ENCODE measurements at places on chromosomes 3 and 15.
A peak's percentile ranks its signal among the peaks of the same experiment; 100 is the strongest.

- no peak for DNase-seq
Observed at GRCh38 chr3:39812537-39812936, 3.1 kb downstream of the MYRIP start.

- DNase-seq = no peak
Observed at GRCh38 chr3:124758851-124759635, 28.8 kb downstream of the UMPS start.

- DNase-seq = no peak
Observed at GRCh38 chr3:7075117-7075516, 214.2 kb downstream of the GRM7 start.

DNA sequence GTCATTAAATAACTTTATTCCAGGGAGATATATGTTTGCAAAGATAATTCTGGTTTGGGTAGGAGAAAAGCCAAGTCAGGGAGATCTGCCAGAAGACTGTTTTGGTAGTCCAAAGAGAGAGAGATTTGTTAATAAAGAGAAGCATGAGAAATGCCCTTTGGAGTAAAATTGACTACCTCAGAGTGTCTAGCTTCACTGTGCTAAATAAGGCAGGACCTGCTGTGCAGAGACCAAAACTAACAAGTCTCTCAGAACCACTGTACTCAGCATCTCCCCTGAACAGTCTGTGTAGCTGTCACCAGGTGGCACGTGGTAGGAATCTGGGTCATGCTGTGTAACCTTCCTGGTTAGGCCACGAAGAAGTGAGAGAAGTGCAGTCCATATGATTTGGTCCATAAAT lies 31.6 kb upstream of the SLC35G2 start:
- no peak for DNase-seq

- DNase-seq = no peak
Observed at GRCh38 chr3:142450189-142450588, 2.4 kb upstream of the XRN1 start.

DNA sequence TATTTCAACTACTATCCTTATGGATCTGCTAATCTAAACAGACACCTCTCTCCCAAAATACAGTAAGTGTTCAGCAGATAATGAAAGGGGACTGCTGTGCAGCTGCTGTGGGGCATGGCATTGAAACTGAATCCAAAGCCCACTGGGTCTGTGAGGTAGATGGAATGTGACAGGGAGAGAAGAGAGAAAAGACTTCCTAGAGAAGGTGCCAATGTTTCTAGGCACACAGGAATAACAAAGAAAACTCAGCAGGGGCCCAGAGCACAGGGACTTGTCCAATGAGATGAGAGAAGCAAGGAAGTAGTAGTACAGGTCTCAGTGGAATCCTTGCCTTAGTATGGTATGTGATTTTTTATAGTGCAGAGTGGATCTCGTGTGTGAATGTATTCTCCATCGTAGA lies 457.8 kb downstream of the IL5RA start:
- no peak for DNase-seq

DNA sequence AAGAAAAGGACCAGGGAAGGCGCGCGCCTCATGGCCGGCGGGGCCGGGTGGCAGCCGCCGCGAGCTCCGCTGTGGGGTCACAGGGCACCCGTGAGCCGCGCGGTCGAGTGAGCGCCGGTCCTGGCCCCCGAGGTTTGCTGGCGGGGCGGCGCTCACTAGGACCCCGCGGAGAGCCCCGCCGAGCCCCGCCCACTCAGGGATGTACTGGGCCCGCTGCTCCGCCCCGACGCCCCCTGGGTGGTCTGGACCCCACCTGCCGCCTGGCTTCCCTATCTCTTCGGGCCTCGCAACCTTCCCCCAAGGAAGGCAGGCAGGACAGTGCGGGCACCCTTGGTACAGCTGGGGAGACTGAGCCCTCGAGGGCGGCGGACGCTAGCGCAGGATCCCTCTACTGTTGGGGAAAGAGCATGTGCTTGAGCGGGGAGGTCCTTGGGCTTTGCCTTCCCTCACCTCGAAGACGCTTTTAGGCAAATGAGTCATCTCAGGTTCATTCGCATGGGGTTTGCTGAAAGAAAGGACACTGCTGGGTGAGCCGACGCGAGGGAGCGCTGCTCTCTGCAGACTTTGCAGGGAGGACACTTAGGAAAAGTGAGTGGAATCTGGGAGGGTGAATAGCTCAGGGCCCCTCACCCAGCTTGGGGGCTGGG lies at the start of gene CHRNB4:
Gene CHRNB4 (minus strand): TSS at position 109 of the 647 bp plus-strand sequence. CDS start 77 bp downstream, at position 32.
- no peak for DNase-seq

DNA sequence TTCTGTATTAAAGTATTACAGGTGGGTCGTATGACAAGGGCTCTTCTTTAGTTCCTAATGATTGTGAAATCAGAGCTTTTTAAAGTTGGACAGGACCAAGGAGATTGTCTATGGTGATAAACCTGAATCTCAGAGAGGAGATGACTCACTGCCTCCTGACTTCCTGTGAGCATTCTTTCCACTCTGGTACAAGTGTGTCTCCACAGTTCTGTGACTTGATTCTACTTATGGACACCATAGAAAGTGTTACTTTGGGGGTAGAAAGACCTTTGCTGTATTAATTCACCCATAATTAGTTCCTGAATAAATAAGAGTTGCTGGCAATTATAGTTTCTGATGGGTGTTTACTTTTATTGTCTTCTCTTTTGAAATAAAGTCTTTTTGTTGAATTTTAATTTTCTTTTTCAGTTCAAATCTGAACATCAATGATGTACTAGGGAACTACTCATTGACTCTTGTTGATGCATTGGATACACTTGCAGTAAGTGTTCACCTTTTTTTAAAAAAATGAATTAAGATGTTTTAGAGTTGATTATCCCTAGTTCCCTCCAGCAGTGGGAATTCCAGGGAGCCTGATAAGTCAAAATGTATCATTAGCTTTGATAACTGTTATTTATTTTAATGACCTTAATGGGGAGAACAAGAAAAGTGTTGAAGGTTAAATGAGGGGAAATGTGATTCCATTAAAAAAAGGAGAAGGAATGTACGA lies 7.4 kb downstream of the EDEM1 start:
- no peak for DNase-seq

DNA sequence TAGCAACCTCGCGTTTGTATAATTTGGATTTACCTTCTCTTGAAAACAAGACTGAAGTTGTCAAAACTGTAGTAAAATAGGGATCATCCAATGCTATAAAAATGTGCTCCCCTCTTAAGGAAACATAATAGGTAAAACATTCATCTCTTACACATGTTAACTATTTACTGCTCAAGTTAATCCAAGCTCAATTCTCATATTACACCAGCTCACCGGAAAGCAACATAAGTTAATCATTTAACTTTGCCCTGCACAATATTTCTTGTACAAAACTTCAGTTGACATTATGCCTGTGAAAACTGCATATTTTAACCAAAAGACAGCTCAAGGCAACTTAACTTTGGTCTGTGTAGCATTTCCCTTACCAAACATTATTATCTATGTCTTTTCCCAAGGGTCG lies 634.2 kb downstream of the NAALADL2 start:
- no peak for DNase-seq

DNA sequence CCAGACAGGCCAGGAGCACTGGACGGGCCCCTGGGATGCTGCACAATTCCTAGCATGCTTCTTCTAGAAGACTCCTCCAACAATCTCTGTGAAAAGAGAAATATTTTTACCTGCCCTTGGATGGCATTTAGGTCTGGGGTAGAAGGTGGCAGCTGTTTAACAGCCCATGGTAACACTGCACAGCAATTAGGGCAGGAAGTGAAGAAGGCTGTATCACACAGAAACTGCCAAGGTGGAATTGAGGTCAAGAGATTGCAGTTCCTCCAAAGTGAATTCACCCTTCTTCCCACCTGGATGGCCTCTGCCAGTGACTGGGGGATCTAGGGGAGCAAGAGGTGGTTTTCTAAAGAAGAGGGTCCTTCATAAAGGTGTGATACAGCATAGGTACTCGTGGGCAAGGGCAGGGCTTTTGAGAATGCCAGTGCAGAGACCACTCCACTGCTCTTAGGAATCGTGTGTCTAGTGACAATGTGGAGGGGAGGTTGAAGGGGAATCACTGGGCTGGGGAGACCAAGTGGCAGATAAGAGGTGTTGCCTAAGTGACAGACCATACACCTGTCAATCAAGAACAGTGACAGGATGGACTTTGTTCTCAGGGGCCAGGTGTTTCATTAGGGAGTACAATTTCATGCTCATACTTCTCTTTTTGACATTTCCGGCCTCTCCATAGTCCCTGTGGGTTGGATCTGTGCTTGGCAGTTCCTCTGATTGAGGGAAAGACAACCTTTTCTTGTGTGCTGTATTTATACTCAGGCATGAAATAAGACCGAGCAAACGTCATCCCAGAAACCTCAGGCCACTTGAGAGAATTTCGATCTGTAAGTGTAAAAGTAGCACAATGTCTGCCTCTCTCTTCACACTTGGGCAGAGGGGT lies 83.5 kb upstream of the BCL6 start:
- DNase-seq = no peak

DNA sequence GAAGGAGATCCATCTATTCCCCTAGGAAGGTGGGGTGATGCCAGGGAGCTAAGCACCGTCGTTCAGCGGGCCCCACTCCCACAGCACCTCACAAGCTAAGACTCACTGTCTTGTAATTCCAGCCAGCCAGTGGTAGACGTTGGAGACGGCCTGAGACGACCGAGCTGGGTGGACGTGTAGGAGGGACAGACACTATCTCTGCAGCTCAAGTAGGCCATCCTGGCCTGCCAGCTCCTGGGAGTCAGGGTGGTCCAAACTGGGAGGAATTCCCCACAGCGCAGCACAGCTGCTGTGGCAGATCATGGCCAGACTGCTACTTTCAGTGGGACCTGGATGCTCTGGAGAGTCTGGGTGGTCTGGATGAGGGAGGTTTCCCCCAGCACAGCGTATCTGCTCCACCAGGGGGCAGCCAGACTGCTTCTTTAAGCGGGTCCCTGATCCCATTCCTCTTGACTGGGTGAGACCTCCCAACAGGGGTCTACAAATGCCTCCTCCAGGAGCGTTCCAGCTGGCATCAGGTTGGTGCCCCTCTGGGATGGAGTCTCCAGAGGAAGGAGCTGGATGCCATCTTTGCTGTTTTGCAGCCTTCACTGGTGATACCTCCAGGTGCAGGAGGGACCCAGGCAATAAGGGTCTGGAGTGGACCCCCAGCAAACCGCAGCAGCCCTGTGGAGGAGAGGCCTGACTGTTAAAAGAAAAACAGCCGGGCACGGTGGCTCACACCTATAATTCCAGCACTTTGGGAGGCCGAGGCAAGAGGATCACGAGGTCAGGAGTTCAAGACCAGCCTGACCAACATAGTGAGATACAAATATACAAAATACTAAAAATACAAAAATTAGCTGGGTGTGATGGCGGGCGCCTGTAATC lies 27.6 kb downstream of the GNB5 start:
- no peak for DNase-seq

- DNase-seq = no peak
Observed at GRCh38 chr15:49625460-49626036, 4.7 kb downstream of the DTWD1 start.

DNA sequence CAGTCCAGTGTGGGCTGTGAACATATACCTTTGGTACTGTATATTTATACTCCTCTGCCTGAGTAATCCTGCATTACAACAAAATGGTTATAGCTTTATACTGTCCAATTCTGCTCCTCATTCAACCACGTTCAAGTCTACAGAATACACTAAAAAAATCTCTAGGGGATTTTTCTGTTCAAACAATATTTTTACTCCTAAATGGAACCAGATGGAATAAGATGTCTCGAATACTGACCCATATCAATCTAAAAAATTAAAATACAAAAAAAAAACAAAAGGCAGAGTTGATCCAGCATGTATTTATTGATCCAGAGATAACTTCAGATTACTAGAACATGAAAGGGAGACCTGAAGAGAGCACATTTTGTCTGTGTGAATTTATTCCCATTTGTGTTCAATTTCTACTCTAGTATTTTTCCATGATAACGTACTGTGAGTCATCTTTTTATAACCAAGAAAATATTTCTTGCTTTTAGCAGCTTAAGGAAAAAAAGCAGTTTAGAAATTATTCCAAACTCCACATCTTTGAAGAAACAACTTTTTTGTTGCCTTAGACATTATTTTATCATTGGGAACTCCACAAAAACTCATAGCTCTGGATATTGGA lies 910.7 kb downstream of the TBL1XR1 start:
- DNase-seq = no peak

DNA sequence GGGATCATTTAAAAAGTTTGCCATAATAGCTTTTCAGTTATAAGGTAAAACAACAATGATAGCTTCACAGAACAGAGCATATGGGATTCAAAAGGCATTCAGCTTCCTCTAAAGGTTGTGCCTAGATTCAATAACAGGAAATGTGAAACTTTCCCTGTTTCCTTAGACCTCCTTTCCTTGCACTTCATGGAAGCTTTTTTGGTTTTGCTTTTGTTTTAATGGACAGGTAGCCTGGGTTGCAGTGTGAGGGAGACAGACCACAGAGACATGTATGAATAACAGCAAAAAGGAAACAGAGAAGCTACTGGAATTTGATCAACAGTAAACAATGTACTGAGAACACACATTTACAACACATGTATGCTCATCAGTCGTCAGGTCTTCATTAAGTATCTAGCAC lies 2.3 kb upstream of the TNFAIP8L3 start:
- no peak for DNase-seq

DNA sequence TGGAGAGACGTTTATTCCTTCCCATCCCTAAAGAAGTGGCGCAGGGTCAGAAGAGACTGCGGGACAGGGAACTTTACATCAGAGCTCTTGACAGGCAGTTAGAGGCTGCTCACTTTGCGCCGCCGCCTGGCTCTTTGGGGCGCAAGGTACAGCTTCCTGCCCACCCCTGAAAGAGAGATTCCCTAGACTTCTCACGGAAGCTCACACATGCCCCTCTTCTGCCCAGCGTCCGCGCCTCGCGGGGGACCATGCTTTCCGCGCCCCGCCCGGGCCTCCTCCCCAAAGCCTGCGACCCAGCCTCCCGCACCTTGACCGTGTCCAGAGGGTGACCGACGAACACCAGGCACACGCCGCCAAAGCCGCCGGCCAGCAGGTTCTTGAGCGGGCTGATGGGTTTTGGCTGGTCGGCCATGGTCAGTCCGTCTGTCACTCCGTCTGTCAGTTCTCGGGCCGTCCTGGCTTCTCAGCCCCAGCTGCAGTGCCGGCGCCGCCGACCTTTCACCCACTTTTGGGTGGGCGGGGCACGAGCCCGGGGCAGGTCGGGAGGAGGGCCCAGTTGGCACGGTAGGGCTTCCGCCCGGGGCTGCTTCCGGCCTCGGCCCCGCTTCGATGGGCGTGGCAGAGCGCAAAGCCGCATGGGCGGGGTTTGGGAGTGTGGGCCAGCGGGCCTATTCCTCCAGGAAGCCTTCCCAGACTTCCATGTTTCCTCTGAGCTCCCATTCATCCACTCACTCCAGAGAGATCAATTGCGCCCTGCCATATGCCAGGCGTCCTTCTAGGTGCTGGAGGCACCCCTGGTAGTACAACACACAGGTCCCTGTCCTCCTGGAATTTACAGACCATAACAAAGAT lies at the start of gene SLC25A20:
Gene SLC25A20 (minus strand): TSS at position 500 of the 852 bp plus-strand sequence. CDS start 88 bp downstream, at position 412.
- peak; percentile 56 for DNase-seq

DNA sequence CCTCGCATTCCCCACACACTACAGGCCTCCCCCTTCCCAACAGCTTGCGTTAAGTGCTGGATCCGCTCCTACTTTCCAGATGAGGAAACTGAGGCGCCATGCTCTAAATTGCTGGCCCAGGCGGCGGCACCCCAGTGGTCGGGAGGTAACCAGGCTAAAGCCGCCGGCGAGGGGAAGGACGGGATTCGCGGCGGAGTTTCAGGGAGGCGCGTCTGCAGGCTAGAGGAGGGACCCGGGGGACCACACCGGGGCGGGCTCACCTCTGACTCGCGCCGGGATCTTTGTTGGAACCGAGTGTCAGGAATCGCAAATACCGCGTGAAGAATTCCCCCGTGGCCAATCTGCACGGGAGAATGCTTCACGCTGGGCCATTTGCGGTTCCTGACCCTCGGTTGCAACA lies 24.6 kb upstream of the PTPN23 start:
- no peak for DNase-seq
